ENCODE measurements at places on chromosomes 5 and 9.

DNA sequence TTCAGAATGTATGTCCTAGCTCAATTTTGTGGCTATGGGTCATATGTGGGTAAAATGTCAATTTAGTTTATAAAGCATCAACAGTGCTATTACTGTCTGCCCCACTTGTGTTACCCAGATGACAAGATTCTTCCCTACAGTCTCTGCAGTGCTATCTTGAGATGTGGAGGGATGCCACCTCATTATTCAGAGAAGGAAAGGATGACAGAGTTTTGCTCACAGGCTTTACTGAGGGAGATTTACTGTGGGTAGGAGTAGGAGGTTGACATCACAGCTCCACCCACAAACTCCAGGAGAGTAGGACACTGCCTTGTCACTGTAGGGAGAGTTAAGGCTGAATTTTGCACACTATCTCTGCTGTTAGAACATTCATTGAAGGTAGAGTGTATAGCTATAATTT, 359.3 kb downstream of the HTR1A start:
- H3K27me3 ChIP-seq: no peaks in the 10 kb centered on the region
- H3K4me3 ChIP-seq: no peak overlapping the region
- DNase-seq: no peak
- H3K27ac ChIP-seq: no peak overlapping the region
- H3K36me3 ChIP-seq: no peaks in the 10 kb centered on the region

DNA sequence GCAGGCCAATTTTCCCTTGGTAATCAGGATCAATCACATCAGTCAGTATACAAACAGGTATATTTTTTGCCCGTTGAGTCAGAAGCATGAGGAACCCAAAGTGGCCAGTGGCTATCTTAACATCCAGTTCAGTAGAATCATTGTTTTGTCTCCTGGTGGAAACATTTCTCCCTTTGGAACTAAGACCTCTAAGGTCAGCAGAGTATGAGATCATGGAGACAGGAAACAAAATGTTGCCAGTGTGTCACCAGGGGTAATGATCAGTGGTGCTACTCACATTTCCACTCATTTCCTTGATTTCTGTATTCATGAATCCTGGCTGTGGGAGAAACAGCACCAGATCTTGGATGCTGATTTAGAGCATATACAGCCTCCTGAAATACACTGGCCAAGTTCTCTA, 553.0 kb downstream of the CSNK1G3 start:
- H3K4me1 ChIP-seq: no peaks in the 10 kb centered on the region
- no peak for DNase-seq
- H3K36me3 ChIP-seq: no peaks in the 10 kb centered on the region
- H3K27me3 ChIP-seq: no peaks in the 10 kb centered on the region
- H3K27ac ChIP-seq: no peak overlapping the region

DNA sequence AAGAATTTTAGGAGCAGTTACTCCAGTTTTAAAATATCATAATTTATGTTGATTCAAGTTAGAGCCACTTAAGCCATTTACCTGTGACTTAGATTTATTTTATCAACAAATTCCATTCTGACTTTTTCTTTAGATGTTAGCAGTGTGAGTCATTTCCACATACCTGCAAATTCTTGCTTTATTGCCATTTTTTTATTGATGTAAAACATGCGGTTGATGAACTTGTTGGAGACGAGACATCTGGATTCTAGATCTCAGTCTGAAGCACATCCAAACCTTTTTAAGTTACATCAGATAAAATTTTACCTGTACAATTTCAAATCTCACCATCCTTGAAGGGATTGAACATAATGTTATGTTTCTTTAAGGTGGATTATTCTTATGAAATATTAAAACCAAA, 240.9 kb downstream of the IRX1 start:
- DNase-seq: no peak
- H3K4me3 ChIP-seq: no peak overlapping the region
- no peaks in the 10 kb centered on the region for H3K4me1 ChIP-seq
- no peak overlapping the region for H3K27ac ChIP-seq

- no peaks in the 10 kb centered on the region for H3K36me3 ChIP-seq
- no peak overlapping the region for H3K27ac ChIP-seq
- H3K4me3 ChIP-seq: no peak overlapping the region
- H3K27me3 ChIP-seq: peaks cover 12% of the 10 kb centered on the region
Observed at GRCh38 chr9:128244091-128244836, 31.5 kb downstream of the GOLGA2 start.

GRCh38 chr9:35285731-35286130, 123.9 kb downstream of the UNC13B start:
- no peak overlapping the region for H3K4me3 ChIP-seq
- no peak for DNase-seq
- no peak overlapping the region for H3K27ac ChIP-seq
- no peaks in the 10 kb centered on the region for H3K4me1 ChIP-seq
- no peaks in the 10 kb centered on the region for H3K36me3 ChIP-seq

- no peak for DNase-seq
- peaks cover 2% of the 10 kb centered on the region for H3K4me1 ChIP-seq
- no peaks in the 10 kb centered on the region for H3K36me3 ChIP-seq
- H3K27ac ChIP-seq: no peak overlapping the region
- H3K4me3 ChIP-seq: no peak overlapping the region
Observed at GRCh38 chr9:117121316-117121715, 293.5 kb downstream of the ASTN2 start.

DNA sequence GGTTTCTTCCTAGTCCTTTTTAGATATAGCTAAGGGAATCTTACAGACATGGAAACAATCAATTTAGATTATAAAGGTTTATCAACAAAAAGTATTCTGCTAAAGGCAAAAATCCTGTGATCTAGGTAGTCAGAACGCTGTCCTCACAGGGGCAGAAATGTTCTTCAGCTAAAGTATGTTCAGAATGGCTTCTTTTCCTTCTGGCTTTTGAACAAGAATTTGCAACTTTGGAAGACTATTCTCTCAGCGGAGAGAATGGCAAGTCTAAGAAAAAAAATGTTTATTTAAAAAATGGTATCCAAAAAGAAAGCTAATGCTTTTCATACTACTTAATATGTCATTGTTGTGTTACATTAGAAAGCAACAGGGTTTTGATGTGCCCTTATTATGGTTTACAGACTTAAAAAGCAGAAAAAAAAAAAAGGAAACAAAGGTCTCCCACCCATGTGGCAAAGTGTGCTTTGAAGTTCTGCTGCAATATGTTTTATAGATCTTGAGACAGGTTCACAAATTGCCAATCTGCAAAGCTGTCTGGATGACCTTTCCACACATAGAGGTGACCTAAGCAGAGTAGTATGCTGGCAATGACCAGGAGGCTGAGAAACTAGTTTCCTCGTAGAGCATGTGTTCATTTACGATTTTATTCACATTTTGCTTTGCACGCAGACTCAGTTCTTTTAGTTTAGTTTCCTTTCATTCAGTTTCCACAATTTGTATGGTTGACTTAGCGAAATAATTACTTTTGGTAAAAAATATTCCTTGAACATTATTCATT, 45.1 kb upstream of the PJA2 start:
- H3K27me3 ChIP-seq: peaks cover 5% of the 10 kb centered on the region
- no peak for DNase-seq
- no peaks in the 10 kb centered on the region for H3K4me1 ChIP-seq

- H3K4me1 ChIP-seq: no peaks in the 10 kb centered on the region
- H3K27ac ChIP-seq: no peak overlapping the region
- DNase-seq: no peak
- H3K4me3 ChIP-seq: no peak overlapping the region
- peaks cover 25% of the 10 kb centered on the region for H3K27me3 ChIP-seq
Observed at GRCh38 chr5:172637110-172637580, 3.9 kb upstream of the NEURL1B start.

All from activated CD4-positive, alpha-beta T cell treated with anti-CD3 and anti-CD28 coated beads for 36 hours (primary cell).